ENCODE measurements at places on chromosomes 16 and 17. TPM values are rescaled to one million over a fixed set of nuclear protein-coding genes. Genes with fewer than 3 reads are reported as not detected.

DNA sequence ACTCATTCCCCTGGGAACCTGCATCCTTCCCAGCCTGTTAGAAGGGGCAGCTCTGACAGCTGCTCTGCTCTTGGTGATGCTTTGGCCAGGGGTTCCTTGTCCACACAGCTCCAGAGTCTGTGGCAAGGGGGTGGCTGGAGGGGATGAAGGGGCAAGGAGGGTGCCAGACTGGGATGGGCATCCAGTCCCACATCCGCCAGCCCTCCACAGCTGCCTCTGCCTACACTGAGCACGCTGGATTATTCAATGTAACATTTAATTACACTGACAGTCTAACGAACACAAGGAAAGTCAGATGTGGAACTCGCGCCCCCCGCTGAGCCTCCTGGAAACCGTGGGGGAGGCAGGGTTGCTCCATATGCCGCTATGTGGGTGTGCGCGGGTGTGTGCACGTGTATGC is 101.1 kb downstream of the C16orf78 start:
- no peak for DNase-seq

GRCh38 chr17:64028874-64029464 is 8.5 kb upstream of the ICAM2 start:
- peak; percentile 44 for DNase-seq

GRCh38 chr16:71895679-71896365 is 491 bp downstream of the IST1 start:
- DNase-seq, result peak; percentile 14

GRCh38 chr17:32445074-32445415 is 735 bp downstream of the PSMD11 start:
- DNase-seq, result peak; percentile 30

- DNase-seq, result no peak
Observed at GRCh38 chr17:75116737-75117136, 7.0 kb downstream of the ARMC7 start.

DNA sequence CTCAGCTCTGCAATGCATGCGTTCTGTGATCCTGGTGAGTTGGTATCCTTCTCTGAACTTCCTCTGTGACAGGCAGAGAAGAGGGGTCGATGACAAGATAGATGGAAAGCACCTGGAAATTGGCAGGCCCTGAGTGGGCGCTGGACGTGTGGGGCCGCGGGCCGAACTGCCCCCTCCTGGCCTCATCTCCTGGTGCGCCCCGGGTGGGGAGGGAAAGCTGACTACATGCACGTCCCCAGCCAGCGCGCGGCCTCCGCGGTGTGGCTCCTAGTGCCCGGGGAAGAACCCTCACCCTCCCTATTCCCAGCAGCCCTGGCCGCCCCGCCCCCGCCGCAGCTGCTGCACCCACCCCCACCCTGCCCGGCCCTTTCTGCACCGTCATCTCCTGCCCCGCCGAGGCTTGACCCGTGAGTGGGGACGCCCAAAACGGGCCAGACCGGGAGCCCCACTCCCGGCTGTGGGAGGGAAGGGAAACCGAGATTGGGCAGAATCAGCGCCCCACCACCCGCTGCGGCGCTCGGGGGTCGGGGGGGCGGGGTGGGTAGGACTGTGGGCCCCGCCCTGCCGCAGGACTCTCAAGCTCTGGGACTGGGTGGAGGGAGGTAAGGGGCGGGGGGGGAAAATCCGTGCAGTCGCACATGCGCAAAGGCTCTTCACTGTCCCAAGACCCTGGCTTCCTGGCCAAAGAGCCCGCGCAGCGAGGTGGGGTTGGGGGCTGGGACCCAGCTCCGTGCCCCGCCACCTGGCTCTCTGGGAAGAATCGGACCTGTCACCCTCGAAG is at the start of gene NOL3:
TSS of gene NOL3 (plus strand) at position 371 of the 781 bp plus-strand sequence.
- DNase-seq, result peak; percentile 81

DNA sequence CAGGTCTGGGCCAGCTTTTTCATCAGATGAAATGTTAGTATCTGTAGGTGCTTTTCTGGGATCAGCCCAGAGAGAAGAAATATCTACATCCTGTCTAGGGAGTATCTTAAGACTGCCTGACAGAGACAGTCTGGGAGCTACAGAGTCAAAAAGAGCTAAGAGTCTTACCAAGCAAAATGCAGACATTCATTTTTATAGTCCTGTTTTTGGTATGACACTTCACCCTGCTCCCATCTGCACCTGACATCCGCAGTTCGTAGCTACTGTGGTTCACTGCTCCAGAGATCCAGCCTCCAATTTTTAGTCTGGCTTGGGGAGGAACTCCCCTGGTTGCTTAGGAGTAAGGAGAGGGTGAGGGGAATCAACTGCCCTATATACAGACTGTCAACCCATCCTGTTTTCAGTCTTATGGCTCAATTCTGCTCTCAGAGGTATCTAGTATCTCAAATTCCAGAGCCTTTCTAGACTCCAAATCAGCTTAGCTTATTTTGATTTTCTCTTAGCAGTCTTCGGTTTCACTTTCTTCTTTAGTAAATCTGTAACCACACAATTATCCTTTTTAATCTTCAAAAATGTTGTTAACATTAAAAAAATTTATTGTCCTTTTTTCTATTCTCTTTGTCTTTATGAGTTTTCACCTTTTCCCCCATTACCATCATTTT is 97.8 kb downstream of the TMEM100 start:
- DNase-seq, result no peak

- DNase-seq, result peak; percentile 66
Observed at GRCh38 chr17:59329176-59330052, 2.0 kb upstream of the YPEL2 start.

GRCh38 chr16:2237493-2238149 is 1.4 kb downstream of the DNASE1L2 start:
- no peak for DNase-seq

GRCh38 chr17:48624544-48625494 is 1.3 kb downstream of the HOXB9 start:
- peak; percentile 46 for DNase-seq

DNA sequence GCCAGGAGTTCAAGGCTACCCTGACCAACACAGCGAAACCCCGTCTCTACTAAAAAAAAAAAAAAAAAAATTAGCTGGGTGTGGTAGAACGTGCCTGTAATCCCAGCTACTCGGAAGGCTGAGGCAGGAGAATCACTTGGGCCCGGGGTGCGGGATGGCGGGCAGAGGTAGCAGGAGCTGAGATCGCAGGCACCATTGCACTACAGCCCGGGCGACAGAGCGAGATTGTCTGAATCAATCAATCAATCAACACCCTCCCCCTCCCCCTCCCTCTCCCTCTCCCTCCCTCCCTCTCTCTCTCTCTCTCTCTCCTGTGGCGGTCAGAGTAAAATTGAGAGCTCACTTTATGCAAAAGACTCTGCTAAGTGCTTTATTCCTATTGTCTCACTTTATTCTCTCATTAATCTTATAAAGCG is 1.2 kb downstream of the HSDL1 start:
- no peak for DNase-seq

DNA sequence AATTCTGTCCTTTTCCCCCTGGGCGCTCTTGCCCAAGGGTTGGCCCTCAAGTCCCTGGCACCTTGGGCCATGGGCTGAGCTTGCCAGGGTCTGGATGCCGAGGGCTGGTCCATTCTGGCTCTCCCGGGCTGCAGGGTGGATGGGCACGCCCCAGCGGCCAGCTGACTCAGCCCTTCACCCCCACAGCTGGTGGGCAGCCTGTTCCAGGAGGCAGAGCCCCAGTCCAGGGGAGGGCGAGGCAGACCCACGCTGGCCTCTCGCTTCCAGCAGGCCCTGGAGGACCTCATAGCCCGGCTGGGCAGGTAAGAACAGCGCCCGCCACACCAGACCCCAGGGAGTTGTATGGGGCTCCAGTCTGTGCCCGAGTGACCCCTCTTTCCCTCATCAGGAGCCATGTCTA is 15.0 kb downstream of the MYO15B start:
- DNase-seq, result no peak

- no peak for DNase-seq
Observed at GRCh38 chr17:8481089-8481488, 45.4 kb downstream of the NDEL1 start.

DNA sequence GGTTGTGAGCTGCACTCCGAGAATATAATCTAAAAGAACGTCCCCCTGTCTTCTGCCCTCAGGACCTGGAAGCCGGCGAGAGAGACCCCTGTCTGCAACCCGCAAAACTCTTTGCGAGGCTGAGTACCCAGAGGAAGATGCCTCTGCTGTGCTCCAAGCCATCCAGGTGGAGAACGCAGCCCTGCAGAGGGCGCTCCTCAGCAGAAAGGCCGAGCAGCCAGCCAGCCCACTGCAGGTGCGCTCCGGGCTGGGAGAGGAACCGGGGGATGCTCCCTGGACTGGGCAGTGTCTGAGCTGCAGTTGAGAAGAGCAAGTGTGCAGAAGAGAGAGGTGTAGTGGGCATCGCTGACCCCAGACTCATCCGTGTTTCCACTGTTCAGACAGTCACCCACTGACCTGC is 148.3 kb downstream of the KATNIP start:
- DNase-seq, result no peak

GRCh38 chr17:17570140-17570797 is 21.2 kb downstream of the PEMT start:
- peak; percentile 33 for DNase-seq

- peak; percentile 48 for DNase-seq
Observed at GRCh38 chr17:20944014-20944865, 98.6 kb downstream of the USP22 start.

DNA sequence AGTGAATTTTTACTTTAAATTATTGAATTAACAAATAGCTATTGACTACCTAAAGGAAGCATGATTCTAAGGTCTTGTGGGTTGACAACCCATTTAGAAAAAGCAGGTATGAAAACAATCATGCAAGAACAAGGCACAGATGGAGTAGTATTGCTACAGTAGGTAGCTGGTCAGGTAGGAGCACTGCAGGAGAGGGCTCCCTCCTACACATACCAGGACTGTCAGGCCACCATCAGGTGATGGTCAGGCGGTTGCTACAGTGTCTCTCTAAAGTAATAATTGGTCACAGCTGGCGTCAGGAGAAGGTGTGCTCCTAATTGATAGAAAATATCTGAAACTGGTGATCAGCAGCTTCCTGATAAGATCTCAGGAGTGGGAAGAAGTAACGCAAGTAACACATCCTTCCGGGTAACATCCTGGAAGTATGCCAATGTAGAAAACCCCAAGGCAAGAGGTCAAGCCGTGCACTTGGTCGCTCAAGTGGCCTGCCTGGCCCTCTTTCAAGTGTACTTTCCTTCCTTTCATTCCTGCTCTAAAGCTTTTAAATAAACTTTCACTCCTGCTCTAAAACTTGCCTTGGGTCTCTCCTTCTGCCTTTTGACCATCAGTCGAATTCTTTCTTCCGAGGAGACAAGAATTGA is 486.5 kb downstream of the TMEM114 start:
- no peak for DNase-seq

The DNASE1L2 gene
- total RNA-seq, result not detected

The CHCT1 gene
- total RNA-seq, result not detected

The FNDC8 gene
- total RNA-seq, result not detected

The DBF4B gene
- total RNA-seq, result 8.7 TPM

The SPATA22 gene
- total RNA-seq, result not detected

The GPR179 gene
- total RNA-seq, result not detected

The IRF8 gene
- 1.7 TPM for total RNA-seq
